ENCODE measurements at places on chromosomes 5 and 9.

GRCh38 chr5:83036991-83037575, 40.1 kb downstream of the TMEM167A start:
- DNase-seq = no peak

GRCh38 chr9:25917731-25918362, 239.6 kb upstream of the TUSC1 start:
- DNase-seq = no peak

DNA sequence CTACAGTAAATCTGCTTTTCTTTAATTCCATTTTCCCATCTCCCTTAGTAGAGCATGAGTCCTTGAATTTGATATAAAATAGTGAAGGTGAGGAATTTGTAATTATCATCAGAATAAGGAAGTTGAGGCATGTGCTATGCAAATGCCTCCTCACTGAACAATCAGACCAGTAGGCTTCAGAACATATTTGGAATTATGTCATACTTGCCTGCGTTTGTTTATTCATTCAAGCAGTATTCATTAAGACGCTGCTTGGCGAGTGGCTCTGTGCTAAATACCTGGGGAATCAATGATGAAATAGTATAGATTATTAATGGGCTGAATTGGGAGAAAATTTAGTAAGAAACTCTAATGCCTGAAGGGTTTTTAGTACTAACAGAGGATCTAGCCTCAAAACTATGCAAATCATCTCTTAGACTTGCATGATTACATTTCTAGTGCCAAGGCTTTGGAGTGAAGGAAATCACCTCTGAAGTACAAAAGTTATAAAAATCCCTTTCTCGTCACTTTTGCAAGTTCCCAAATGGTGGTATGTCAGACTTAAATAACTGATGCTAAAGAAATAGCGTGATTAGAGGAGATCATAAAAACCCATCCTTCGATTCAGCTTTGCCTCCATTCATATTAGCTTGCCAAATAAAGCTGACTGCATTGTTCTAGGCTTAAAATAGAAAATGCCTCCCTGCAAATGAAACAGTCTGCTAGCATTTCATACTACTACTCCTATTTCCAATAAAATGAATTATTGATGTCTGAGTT, 141.7 kb downstream of the PCSK5 start:
- no peak for DNase-seq

GRCh38 chr9:123682746-123683145, 247.2 kb downstream of the DENND1A start:
- no peak for DNase-seq

DNA sequence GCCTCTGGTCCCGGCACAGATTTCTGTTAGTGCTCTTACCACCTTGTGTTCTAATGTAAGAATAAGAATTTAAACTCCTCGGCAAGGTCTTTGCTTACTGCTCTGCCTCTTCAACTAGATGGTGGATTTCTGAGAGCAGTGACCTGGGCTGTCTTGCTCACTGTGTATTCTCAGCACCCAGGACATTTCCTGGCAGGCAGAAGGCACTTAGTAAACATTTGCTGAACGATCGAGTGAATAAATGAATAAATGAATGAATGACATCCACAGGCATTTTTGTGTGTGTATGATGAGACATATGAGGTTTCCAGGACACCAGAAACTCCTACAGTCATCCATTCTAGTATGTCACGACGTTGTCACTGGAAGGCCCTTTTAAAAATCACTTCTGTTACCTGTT, 143.2 kb downstream of the BOD1 start:
- no peak for DNase-seq

- DNase-seq = no peak
Measured at GRCh38 chr9:19631181-19631580, 157.7 kb downstream of the SLC24A2 start.

DNA sequence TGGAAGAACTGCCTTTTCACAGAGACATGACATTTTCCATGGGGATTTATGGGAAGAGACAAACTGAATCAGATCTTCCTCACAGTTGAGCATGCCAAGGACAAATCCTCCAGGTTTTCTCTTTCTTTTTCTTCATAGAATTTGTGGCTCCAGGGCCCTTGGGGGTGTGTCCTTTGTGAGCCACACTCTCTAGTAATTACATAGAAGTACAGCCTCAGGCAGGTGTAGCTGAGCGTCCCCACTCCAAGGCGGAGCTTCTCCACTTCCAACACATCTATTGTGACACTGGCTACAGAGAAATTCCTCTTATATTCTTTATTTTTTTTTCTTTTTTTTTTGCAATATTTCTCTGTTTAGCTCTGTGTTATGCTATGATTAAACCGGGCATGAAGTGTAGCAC, 420.5 kb upstream of the CD180 start:
- no peak for DNase-seq

DNA sequence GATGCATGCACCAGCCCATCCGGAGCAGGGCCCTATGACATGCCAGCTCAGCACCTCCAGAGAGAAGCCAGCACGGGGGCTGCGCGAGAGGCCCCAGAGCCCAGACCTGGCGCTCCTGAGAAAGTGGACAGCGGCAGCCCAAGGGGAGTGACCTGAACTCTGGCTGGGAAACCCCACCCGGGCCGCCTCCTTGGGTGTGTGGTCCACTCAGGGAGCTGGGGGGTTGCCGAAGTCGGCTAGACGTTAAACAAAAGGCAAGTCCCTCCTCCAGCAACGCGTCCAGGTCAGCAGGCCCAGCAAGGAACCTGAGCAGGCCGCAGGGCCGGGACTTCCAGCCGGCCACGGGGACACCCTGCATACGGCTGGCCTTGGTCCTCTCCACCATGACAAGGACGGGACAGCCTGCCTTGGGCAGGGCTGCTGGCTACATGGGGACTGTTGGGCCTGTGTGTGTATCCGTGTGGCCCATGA, 35.7 kb downstream of the NACC2 start:
- no peak for DNase-seq

DNA sequence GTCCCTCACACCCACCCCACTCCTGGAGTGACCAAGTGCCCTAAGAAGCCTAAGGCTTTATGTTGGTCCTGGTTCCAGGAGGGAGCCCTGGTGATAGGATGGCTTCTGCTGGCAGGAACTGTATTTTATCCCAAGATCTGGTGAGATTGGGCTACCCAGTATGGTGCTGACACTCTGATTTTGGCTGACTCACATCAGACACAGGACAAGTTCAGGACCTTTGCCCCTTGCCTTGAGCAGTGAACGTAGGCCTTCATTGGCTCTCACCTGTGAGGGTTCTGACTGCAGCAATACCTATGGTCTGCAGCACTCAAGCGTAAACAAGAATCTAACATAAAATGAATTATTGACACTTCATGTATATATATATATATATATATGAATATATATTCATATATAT, 25.0 kb downstream of the BHMT start:
- DNase-seq = no peak

GRCh38 chr9:116736399-116737151, 49.5 kb downstream of the TRIM32 start:
- no peak for DNase-seq

DNA sequence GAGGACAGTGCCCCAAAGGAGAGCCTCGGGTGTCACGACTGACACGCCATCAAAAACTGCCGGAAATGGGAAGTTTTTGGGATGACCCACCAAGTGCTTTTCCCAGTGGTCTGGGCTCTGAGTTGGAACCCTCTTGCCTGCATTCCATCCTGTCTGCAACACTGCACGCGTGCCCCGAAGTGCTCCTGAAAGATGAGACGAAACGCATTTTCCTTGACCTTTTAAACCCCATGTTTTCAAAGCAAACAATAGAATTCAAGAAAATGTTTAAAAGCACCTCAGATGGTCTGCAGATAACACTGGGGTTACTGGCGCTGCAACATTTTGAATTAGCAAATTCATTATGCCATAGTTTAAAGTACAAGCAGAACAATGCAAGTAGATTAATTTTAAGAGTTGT, 92.9 kb downstream of the ANKRD18A start:
- DNase-seq = no peak
